ENCODE measurements at places on chromosomes 6 and 20.

GRCh38 chr6:116426551-116426950 lies 34.6 kb upstream of the CALHM6 start:
- DNase-seq, result no peak

DNA sequence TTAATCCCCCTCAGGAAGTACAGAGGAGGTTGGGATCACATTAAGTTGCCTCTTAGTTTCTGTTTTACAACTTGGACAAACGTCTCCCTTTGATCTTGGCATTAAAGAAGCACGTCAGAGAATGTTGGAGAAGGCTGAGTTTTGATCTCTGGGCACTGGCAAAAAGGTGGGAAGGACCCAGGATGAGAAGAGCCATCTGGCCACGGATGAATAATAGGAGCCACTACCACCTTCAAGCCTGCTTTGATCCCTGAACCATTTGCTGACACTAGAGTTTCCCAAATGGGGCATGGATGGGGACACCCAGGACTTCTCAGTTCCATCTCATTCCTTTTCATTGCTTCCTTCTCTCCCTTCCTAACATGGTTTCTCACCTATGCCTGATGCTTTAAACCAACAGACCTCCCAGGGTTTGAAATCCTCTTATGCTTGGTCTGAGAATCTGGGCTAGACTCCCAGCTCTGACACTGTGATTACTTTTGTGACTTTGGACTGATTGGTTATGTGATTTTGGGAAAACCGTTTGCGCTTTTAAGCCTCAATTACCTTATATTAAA lies 5.8 kb downstream of the TM9SF4 start:
- DNase-seq, result peak; percentile 78

DNA sequence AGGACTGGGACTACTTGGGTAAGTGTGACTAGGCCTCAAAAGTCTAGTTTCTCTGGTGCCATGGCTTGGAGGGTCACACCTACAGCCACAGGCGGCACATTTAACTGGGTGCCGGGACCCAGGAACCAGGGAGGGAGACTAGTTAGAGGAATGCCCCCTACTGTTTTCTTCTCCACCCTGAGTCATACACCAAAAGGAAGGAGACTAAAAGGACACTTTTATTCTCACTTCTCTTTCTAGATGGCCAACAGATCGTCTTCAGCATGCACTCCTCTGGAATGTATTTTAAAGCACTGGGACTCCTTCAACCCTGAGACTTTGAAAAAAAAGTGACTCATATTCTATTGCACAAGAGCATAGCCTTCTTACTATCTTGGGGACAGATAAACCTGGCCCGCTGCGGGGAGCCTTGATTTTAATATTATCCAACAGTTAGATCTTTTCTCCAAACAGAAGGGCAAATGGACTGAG lies 33.4 kb downstream of the PLN start:
- DNase-seq, result no peak

- DNase-seq, result no peak
These were observed 36.0 kb downstream of the KCNK5 start for GRCh38 chr6:39193201-39193791.

DNA sequence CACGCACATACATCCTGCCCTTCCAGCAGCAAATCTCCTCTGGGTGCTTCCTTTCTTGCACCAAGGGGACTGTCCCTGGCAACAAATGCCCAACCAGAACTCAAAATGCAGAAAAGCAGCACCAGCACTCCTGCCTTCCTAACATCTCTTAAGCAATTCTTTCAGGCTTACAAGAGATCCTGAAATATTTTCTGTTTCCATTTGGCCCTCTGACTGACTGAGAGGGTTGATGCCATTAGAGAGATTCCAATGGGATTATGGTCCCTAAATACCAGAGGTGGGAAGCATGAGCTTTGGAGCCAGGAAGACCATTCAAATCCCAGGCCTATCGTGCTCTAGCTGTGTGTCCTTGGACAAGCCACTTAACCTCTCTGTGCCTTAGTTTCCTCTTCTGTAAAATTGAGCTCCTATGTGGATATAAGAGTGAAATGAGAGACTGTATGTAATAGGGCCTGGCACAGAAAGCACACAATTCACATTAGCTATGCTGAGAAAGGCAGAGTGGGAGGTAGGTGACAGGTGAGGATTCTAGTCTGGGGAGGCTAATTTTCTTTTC lies 56.8 kb downstream of the PRDM1 start:
- DNase-seq, result no peak

- DNase-seq, result peak; percentile 64
These were observed 71.4 kb upstream of the TULP1 start for GRCh38 chr6:35583893-35584688.

DNA sequence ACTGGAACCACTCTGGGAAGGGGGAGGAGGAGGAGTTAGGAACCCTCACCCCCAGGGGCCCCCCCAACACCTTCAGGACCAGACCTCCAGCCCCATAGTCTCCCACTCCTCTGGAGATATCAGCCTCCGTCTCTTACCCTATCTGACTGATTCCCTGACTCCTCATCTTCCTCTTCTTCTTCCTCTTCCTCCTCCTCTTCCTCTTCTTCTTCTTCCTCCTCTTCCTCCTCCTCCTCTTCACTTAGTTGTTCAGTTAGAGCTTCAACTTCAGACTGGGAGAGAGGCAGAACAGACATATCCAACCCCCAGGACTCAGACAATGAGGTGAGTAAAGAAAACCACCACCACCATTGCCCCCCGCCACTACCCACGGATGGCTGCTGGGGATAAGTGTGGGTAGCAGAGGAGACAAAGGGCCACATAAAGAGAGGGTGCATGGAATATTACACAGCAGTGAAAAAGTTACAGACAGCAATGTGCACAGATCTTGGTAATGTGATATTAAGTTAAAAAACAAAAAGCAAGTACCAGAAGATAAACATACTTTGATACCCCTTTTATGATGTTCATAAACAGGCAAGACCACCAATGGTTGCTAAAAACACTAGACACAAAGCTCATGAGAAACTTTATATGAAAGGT lies 8.0 kb downstream of the EHMT2 start:
- no peak for DNase-seq

DNA sequence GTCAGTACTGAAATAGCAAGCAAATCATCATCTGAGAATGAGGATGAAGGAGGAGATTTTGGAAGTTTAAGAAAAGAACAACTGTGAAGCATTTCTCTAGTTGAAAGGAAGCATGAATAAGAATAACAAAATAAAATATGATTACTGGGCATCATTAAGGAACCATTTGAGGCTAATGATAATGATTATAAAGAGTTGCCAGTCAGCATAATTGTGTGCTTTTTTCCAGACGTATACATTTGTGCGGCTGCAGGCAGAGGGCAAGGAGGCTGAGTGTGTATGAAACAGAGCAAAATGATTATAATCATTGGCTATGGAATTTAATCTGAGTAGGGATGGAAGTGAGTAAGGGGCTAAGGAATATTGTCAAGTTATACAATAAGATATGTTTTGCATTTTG lies 218.7 kb upstream of the FUT9 start:
- DNase-seq, result no peak

GRCh38 chr20:33112547-33113386 lies 33.3 kb downstream of the BPIFB4 start:
- no peak for DNase-seq

DNA sequence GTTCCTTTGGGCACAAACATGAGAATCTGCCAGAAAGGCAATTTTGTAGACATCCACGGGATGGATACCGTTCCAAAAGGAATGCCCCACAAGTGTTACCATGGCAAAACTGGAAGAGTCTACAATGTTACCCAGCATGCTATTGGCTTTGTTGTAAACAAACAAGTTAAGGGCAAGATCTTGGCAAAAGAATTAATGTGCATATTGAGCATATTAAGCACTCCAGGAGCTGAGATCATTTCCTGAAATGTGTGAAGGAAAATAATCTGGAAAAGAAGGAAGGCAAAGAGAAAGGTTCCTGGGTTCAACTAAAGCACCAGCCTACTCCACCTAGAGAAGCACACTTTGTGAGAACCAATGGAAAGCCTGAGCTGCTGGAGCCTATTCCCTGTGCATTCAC lies 103.9 kb upstream of the ARG1 start:
- DNase-seq, result no peak

- DNase-seq, result no peak
These were observed 66.1 kb upstream of the CTNNBL1 start for GRCh38 chr20:37627767-37628130.

- no peak for DNase-seq
These were observed 19.1 kb upstream of the RANBP9 start for GRCh38 chr6:13730704-13731103.

DNA sequence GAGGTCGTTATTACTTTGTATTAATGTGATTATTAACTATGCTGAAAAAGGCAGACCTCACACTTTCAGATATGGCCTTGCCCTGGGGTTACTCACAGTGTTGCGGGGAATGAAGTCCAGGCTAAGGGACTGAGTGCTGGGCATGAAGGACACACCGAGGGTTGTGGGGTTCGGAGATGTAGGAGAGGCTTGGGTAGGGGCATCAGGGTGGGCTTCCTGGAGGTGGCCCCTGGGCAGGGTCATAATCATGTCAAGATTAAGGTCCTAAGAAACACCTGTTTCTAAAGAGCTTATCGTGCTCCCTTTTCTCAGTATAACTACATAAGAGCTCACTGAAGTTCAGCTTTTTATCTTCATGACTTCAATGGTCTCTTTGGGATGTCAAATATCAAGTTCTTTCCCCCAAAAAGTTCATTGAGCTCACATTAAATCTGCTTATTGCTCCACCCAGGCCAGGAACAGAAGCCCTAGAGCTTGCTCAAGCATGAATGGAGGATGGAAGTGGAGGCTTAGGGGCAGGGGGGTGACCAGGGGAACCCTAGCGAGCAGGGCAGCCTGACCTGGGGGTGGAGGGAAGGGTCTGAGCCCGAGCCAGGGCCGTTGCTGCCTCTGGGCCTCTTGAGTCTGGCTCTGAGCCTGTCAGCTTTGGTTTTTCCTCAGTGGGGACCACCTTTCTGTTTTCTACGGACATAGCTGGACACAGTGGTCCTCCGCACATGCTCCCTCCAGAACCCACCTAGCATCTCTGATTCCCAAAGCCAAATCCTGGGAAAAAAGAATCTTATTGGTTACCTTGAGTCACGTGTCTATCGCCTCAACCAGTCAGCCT lies 37.3 kb upstream of the TGM2 start:
- DNase-seq, result no peak

GRCh38 chr6:124903797-124904196 lies 58.4 kb upstream of the RNF217 start:
- no peak for DNase-seq

DNA sequence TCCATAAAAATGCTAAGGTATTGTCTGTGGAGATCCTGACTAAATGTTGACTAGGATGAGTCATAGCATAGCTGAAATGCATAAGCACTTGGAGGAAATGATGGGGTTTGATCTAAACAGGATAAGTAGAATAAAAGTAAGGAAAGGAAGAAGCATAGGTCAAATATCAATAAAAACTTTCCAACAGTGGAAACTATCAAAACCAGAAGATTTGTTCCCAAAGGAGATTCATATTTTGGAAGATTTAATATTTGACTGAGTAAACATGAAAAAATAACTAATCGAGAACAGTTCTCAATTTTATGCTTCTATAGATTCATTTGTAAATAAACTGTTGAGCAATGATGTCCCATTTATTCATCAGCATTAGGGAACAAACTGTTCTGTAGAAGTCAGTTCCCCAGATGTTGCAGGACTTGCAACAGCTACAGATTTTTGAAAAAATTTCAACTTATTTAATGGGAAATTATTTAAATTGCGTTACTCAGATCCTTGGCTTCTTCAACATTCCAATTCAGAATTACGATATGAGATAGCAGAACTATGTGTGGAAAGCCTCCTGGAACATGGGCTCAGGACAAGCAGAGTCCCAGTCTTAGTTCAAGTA lies 133.7 kb upstream of the TBX18 start:
- DNase-seq, result peak; percentile 29

DNA sequence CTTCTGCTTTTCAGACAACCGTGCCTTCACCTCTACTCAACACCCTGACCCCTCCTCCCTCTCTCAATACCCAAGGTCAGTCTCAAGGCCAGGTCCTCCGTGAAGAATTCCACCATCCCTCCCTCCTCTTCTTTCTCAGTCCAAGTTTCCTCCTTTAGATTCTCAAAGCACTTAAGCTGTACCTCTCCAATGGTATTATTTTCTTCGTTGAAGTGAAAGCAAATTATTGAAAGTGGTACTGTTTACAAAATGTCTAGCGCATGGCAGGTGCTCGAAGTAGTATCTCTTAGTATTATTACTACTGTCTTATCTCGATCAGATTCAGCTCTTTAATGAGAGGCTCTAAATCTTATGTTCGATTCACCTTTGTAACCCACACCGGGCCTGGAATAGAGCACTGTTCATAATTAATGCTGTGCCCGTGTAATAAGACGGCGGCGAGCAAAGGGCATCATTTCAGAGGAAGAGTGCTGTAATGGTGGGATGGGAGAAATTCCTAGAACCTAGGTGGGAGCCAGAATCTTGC lies 593 bp upstream of the RALGAPB start:
- no peak for DNase-seq

DNA sequence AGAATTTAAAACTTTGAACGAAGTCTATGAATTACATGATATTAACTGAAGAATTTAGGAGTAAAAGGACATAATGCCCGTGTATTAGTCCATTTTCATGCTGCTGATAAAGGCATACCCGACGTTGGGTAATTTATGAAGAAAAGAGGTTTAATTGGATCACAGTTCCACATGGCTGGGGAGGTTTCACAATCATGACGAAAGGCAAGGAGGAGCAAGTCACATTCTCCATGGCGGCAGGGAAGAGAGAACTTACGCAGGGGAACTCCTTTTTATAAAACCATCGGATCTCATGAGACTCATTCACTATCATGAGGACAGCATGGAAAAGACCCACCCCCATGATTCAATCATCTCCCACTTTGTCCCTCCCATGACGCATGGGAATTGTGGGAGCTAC lies 210.6 kb downstream of the CD83 start:
- no peak for DNase-seq

GRCh38 chr20:24444526-24445190 lies 24.8 kb upstream of the SYNDIG1 start:
- DNase-seq, result no peak
